GM23338 (cell line): ENCODE measurements at places on chromosomes 11 and 22. TPM values are rescaled to one million over a fixed set of nuclear protein-coding genes. Genes with fewer than 3 reads are reported as not detected.

The SYTL2 gene
- 5.6 and 7.2 TPM in 2 replicates for total RNA-seq

The GTPBP1 gene
- 79.9 and 88.4 TPM in 2 replicates for total RNA-seq

The SMC1B gene
- total RNA-seq, result not detected in 2 replicates

The CSF2RB gene
- total RNA-seq, result not detected in 2 replicates

The CNIH2 gene
- 9.2 and 10.8 TPM in 2 replicates for total RNA-seq

The ART1 gene
- not detected in 2 replicates for total RNA-seq

The EMID1 gene
- 13.2 and 13.4 TPM in 2 replicates for total RNA-seq

DNA sequence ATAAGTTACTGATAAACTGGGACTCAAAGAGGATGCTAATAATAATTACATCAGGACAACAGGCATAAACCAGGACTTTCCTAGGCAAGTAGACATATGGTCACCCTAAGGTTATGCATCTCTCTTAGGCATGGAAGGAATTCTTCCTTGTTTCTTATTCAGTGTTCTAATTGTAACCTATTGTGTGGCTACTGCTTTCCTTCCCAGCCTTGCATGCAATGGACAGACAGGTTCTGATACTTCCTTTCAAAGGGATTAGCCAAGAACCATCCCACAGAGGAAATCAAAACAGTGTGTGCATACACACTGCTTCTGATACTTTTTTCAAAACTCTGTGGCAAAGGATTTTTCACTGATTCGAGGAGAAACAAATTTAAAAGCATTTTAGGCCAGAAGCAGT, 48.3 kb downstream of the RRAS2 start:
- no peak for DNase-seq
- H3K4me3 ChIP-seq, result no peak overlapping the region
- no peaks in the 10 kb centered on the region for H3K36me3 ChIP-seq
- peaks cover 86% of the 10 kb centered on the region for H3K4me1 ChIP-seq

- H3K4me3 ChIP-seq, result no peak within 1 kb of the TSS
- no peaks in the 10 kb centered on the region for H3K36me3 ChIP-seq
- DNase-seq, result no peak
- no peak within 1 kb of the TSS for H3K27ac ChIP-seq
Observed at GRCh38 chr11:58844361-58845005, at the start of gene GLYATL2. GLYATL2 (minus strand) TSS chr11:58844704; CDS start chr11:58839612, 5,092 bp downstream.

- H3K27me3 ChIP-seq, result no peaks in the 10 kb centered on the region
- DNase-seq, result no peak
- peaks cover 15% of the 10 kb centered on the region for H3K4me1 ChIP-seq
- H3K4me3 ChIP-seq, result no peak overlapping the region
Observed at GRCh38 chr11:132960273-132961078, 571.8 kb downstream of the OPCML start.

GRCh38 chr11:35146074-35146521, 7.1 kb downstream of the CD44 start:
- DNase-seq, result no peak
- no peak overlapping the region for H3K27ac ChIP-seq
- peaks cover 3% of the 10 kb centered on the region; the same call in 1 of the 2 replicates for H3K27me3 ChIP-seq

DNA sequence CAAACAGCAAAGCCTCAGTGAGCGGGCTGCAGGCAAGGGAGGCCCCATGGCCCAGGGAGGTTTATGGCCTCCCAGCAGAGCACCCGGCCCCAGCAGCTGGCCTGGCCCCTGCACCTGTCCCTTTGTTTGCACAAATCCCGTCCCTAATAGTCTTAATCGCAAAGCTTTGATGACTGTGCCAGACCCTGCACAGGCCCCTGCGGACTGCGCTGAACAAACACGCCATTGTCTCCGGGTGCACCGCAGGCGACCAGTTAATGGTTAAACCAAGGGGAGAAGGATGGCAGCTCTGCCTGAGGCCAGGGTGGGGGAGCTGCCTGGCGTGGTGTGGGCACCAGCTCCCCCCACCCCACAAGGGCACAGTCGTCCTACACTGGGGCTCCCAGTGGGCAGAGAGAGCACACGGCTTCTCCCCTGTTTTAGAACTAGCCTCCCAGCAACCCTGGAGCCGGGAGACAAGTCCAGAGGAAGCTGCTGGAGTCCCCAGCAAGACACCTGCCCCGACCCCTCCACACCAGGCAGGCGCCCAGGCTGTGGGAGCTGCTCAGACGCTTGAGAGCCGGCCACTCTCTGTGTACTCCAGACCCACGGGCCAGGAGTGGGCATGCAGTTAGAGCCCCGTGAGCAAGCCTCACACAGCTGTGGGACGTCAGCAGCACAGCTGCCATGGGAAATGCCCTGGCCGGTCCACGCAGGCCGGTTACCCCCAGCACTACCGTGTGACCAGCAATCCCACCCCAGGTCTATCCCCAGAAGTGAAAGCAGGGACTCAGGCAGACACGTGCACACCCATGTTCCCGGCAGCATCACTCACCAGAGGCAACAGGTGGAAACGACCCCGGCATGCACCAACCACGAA, 39.7 kb upstream of the TH start:
- no peak for DNase-seq
- no peak overlapping the region for H3K4me3 ChIP-seq
- no peaks in the 10 kb centered on the region for H3K36me3 ChIP-seq
- peaks cover 10% of the 10 kb centered on the region; the same call in 1 of the 2 replicates for H3K4me1 ChIP-seq
- H3K27ac ChIP-seq, result no peak overlapping the region

GRCh38 chr11:8685306-8685705, 2.7 kb downstream of the RPL27A start:
- DNase-seq, result no peak
- no peaks in the 10 kb centered on the region for H3K27me3 ChIP-seq
- H3K4me3 ChIP-seq, result peak overlapping the region; percentile 100

DNA sequence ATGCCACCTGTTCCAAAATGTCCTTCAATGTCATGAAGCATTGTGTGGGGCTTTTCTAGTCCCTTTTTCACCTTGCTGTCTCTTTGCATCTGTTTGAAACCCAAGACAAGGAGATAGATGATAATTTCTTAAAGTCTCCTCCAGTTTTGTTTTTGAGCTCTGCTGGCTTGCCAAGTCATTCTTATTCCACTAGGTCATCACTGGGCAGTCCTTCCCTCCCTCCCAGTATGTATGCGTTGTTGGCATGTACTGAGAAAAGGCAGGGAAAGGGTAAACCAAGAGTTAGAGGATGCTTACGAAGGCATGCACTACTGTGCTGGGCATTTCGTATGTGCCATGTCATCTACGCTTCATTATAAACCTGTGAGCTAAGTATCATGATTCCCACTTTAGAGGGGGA, 78.6 kb downstream of the PARVA start:
- no peaks in the 10 kb centered on the region for H3K36me3 ChIP-seq
- no peak overlapping the region for H3K4me3 ChIP-seq
- no peak for DNase-seq
- H3K27me3 ChIP-seq, result no peaks in the 10 kb centered on the region
- H3K27ac ChIP-seq, result no peak overlapping the region
- H3K4me1 ChIP-seq, result no peaks in the 10 kb centered on the region
